ENCODE measurements at places on chromosomes 4 and X.
A peak's percentile ranks its signal among the peaks of the same experiment; 100 is the strongest.

DNA sequence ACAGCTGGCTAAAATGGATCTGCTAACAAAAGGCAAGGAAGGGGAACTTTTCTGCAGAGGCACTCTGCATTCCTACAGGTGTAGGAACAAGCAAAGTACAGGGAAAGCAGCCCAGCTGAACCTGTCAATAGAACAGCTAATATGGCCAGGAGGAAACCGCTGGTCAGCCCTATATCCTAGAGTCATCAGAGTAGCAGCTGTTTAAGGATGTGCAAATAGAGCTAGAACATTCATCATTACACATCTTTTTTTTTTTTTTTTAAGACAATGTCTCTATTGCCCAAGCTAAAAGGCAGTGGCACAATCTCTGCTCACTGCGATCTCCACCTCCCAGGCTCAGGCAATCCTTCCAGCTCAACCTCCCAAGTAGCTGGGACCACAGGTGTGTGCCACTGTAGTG is 163.0 kb downstream of the BTC start:
- no peak for DNase-seq

DNA sequence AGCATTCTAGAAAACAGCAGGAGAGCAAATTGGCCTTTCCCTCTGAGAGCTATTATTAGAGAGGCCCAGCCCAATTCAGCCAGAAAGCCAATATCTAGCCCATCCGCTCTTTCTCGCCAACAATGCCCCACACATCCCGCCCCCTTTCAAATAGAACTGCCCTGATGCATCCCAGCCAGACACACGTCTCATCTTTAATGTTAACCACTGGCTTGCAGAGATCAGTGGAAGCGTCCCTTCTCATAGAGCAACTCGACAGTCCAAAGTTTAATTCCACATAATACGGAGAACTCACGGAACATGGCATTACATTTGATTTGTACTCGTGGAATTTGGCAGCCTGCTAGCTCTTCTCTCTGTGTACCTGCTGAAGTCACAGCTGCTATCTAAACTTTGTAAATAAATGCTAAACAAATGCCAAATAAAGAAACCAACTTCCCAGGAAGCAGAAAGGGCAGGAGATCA is 304.4 kb downstream of the DHX15 start:
- no peak for DNase-seq

DNA sequence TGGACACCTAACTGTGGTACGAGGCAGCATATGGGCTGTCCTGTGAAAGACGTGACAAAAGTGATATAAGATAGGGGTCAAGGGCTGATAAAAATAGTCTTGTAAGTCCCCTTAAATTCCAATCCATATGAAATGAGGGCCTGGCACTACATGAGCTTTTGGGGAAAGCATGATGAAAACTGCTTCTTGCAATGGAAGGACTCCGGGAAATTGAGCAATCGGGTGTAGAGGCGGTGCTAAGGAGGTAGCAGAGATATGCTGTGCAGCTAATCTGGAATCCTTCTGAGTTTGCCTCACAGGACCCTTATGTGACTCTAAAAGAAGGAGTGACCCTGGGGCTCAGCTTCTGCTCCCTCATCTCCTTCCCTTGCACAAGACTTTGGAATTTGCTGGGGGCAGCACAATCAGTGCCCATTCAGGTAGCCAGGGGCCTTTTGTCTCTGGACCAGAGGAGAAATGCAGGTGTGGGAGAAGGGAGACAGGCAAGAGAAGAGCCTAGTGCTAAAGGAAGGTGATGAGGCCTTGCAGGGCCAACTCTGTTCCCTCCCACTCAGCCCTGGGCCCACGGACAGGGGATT is 12.8 kb downstream of the CLDN2 start:
- no peak for DNase-seq

DNA sequence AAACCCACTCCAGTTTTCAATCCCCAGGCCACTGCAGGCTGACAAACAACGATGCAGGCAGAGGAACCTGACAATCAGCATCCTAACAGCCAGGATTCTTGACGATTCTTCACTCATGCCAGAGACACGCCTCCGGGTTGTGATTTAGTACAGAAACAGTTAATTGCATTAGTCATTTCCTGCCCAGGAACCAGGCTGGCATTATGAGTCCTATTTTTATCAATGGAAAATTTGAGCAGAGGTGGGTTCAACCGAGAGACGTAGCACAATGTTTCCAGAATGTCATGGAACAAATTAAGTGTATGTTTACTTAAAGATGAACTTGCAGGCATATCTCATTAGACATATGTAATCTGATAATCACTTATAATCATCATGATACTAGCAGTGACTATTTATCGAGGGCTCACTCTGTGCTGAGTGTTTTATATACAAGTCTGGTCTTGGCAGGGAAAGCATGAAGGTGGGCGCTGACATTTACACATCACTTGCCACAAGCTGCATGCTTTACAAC is 159.7 kb downstream of the NSUN7 start:
- peak; percentile 68 for DNase-seq

DNA sequence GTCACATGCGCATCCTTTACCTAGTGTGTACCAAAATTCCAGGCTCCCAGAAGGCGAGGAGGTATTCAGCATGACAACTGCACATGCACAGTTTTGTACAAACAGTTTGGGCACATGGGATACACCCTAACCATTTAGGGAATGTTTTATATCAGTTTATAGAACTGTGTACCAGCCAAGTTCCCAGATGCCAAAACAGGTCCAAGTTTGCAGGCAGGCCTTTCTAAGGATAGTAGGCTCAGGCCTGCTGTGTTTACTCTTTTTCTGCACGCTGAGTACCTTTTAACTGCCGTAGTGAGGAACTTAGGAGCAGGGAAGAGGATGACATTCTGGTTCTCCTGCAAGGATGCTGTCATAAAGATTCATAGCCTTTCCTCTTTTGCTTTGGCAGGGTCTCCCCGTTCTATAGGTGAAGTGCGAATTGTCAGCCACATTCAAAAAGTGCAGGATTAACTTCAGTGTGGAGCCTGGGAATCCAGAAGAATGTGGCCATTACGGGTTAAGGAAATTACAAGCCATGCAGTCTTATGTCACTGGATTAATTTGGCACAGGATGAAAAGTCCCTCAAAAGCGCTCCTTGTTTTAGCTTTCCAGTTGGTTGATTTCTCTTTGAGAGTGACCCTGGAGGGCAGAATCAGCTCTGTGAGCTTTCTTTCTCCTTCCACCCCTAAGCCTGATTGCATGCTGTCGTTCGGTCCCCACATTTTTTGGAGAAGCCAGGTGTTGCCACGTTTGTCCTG is 259.8 kb downstream of the ARHGAP10 start:
- DNase-seq: no peak

- peak; percentile 97 for DNase-seq
Observed at GRCh38 chrX:41441934-41442823, 5.0 kb upstream of the NYX start.

DNA sequence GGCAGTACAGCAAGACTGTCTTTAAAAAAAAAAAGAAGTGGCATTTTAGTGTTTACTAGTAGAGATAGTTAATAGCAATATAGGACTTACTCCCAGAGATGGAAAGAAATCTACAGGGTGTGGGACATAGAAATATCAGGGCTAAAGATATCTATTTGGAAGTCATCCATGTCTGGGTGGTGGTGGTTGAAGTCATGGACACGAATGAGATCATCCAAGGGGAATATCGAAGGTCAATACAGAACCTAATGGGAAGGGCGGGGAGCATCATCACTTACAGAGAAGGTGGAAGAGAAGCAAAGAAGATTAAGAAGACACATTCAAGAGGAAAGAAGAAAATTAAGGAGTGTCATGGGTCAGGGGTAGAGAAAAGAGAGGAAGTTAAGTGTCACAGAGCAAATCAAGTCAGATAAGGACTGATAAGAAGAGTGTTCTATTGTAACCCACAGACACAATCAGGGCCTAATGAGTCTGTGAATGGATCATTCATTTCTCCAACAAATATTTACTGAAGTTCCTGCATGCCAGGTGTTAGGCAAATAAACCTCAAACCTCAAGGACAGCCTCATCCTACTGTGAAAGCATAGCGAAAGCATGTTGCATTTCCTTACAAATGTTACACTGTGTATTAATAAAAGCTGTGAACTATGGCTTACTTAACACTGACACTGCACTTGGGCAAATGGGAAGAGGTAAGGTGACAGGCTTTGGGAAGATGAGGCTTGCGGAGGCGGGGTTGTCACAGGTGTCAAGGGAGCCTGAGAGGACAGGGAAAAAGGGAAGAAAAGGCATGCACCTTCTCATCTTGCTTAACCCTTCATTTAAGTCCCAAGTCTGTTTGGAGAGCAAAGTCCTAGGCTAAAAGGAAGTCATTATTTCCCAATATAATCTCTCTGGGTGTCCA is 65.3 kb downstream of the ELOVL6 start:
- DNase-seq: no peak

- DNase-seq: peak; percentile 69
Observed at GRCh38 chrX:64850371-64851082, 125.7 kb downstream of the ZC4H2 start.

- no peak for DNase-seq
Observed at GRCh38 chr4:1056671-1057402, 45.4 kb downstream of the FGFRL1 start.

DNA sequence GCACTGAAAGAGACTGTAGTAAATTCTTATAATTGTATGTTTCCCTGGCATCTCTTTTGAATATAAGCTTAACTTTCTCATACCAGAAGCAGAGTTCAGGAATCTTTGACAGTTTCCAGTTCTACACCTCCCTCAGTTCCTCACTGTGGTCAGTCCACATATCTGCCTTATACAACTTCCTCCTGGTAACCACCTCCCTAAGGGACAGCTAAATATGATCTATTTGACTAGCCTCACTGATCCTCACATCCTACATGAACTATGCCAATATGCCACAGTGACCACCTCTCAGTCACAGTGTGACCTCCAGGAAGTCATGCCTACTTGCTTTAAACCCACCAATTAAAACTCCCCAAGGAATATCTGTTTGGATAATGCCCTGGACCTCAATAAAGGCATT is 51.6 kb upstream of the HDAC8 start:
- DNase-seq: no peak

DNA sequence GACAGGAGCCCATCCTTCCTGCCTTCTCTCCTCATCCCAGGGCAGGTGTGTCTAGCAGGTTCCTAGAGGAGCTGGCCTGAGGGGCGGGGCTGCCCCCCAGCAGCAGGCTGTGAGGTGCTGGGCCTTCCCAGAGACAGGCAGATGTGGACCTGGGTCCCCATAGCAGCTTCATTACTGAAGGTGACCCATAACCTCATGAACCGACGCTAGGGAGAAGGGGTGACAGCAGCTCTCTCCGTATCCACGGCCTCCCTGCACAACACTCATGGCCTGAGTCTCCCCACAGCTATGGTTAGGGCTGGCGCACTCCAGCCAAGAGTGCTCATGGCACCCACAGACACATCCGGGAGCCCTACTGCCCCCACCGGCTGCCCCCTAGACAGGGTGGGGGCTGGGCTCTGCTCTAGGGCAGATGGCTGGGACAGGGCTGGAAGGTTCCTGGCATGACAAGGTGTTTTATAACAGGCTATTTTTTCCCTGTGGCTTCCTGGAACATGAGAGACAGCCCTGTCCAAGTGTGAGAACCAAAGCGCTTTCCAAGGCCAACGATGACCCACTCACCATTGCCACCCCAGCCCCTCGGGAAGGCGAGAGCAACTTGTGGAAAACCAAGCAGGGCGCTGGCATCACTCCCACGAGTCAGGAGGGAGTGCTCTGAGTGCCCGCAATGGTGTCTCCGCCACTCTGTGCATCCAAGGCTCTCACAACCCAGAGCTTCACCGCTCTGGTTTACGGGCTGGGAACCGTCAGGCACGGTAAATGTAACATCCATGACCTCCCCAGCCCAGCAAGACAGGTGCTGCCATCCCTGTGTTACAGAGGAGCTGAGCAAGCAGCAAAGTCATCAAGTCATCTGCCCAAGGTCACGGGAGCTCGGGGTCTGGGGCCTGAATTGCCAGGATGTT is 59.8 kb downstream of the ACOX3 start:
- no peak for DNase-seq

- peak; percentile 98 for DNase-seq
Observed at GRCh38 chr4:109559983-109560686, at the start of gene MCUB. Gene MCUB (plus strand): TSS chr4:109560246. CDS start chr4:109560338, 92 bp downstream.

DNA sequence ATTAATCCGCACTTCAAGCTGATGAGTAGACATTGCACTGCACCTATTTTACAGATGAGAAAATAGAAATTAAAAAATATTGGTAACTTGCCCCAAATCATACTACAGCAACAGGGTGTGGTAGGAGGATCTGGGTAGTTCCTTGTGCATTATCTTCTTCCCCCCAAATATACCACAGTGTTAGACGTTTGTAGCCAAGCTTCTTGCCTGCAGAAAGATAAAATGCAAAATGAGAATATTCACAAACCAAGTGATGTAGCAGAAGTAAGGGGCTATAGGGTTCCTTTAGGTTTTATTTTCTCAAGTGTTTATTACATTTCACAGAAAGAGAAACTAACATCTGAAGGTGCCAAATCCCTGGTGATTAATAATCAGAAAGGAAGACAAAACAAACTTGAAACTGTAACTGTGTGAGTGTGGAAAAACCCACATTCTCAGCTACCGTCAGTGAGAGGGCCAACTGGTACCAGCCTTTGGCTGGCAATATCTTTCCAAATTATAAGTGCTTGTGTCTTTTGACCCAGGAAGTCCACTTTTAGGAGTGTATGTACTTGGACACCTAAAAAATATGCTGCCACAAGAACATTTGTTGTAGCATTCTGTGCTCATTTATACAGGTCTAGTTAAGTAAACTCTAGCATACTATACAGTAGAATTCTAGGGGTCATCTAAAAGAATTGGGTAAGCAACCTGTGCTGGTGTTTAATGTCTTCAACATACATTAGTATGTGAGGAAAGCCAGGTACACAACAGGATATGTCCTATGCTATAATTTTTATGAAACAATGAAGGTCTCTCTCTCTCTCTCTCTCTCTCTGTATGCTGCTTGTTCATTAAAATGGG is 6.7 kb upstream of the CD38 start:
- peak; percentile 83 for DNase-seq

- peak; percentile 82 for DNase-seq
Observed at GRCh38 chr4:108118505-108118904, 50.2 kb downstream of the LEF1 start.

GRCh38 chr4:110624904-110625494 is 2.1 kb upstream of the PITX2 start:
- DNase-seq: no peak

DNA sequence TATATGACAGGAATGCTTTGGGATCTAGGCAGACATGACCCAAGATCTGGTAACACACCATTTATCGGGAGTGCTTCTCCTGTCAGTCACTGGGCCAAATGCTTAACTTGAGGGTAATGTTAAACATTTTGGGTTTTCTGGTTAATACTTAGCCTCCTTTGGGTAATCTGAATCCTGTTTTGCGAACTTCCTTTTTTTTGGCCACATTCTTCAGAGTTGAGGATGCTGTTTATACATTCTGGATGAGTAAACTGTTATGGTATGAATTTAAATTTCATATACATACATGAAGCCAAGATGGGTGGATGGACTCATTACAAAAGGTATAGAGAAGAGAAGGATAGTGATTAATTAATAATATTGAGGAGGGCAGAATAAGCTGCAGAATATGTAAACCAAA is 36.1 kb downstream of the MID1IP1 start:
- DNase-seq: no peak
